Fibroblast of skin of left biceps (primary cell): ENCODE measurements at places on chromosomes 11 and 22.

GRCh38 chr22:28822930-28823551 lies 22.7 kb upstream of the XBP1 start:
- no peak for DNase-seq

DNA sequence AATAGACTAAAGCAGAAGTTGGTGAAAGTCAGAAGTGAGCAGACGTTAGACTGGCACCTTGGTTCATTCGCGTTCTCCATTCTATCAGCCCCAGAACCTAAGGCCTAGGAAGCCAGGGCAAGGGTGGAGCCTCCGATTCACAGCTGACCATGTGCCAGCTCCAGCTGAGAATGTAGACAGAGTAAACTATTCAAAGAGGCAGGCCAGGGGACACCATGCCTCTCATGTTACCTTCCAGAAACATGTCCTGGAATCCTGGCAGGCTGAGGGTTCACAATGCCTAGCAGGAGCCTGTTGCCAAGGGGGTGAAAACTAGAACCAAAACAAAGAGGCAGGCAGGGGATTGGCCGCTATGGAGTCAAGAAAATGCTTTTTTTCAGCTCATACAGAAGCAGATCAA lies 224.4 kb upstream of the POU2AF2 start:
- no peak for DNase-seq

DNA sequence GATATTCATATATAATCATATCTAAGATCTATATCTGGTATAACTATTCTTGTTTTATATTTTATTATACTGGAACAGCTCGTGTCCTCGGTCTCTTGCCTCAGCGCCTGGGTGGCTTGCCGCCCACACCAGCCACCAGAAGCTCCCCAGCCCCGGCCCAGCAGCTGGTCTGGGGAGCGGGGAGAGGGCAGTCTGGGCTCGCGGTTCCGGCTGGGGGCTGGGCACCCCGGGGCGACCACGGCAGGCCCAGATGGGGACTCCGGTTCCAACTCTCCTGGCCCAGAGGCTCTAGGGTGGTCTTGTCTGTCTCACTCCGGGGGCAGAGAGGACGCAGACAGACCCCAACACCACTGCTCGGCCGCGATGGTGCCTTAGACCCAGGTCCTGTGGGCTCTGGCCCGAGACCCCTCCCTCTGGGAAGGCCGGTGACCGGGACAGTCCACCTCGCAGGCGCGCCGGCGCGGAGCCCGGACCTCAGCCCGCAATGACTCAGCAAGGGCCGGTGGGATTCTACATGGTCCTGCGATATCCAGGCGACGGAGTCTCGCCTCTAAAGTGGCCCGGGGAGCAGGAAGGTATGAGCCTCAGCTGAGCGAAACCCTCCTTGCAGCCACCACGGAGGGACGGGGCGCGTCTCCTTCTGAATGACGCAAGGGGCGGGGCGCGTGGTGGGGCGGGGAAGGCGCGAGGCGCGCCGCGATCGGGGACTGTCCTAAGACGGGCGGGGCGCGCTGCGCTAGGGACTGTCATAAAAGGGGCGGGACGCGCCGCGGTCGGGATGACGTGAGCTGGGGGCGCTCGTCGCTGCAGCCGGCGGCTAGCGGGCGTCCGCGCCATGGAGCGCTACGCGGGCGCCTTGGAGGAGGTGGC lies at the start of gene DGCR6:
TSS of gene DGCR6 (plus strand) at position 781 of the 870 bp plus-strand sequence. CDS start at position 836, 55 bp downstream.
- DNase-seq: no peak

GRCh38 chr11:45933846-45934579 lies 11.6 kb downstream of the LARGE2 start:
- no peak for DNase-seq

DNA sequence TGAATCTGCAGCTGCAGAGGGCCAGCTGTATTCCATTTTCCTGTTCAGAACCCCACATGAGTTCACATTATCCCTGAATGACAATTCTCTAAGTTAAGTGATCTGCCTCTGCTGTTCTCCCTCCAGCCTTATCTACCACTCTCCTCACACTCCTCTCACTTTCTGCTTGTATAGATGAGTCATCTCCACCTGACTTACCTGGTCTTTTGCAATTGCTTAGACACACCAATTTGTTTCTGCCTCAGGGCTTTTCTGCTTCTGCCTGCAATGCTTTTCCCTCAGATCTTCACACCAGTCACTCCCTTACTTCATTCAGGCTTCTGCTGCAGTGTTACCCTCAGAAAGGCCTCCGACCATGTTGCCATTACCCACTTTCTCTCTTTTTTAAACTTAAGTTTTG lies 118.1 kb downstream of the ATM start:
- no peak for DNase-seq

DNA sequence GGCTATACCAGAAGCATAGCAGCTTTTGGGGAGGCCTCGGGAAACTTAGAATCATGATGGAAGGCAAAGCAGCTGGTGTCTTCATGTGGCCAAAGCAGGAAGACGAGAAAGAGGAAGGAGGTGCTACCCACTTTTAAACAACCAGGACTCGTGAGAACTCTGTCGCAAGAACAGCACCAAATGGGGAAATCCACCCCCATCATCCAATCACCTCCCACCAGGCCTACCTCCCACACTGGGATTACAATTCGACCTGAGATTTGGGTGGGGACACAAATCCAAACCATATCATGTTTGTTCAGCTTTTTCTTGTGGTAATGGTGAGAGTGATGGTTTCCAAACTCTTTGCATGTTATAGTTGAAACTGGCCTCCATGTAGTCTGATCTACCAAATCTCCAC lies 32.5 kb upstream of the OR10D3 start:
- DNase-seq: no peak

DNA sequence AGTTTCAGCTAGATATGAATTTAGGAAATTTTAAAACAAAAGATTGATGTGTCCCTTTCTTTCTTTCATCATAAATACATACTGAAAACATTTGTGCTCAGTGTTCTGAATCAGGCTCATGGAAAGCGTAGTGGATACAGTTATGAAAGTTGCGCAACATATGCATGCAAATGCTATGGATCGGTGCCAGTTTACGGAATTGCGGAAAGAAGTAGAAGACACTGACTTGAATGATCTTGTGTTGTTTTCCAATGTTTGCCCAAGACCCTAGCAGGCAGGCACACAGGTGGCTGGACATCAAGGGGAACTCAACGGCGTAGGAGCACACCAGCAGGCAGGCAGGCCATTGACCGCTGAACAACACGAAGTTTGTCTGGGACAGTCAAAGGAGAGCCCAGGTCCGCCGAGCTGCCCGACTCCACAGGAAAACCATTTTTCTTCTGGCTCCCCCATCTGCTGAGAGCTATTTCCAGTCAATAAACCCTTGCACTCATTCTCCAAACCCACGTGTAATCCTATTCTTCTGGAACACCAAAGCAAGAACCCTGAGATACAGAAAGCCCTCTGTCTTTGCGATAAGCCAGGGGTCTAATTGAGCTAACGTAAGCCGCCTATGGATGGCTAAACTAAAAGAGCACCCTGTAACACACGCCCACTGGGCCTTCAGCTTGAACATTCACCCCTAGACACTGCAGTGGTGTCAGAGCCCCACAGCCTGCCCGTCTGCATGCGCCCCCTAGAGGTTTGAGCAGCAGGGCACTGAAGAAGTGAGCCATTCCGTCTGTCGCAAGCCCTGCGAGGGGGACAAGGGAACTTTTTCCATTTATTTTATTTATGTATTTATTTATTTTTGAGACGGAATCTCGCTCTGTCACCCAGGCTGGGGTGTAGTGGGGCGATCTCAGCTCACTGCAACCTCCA lies 7.4 kb upstream of the BIRC3 start:
- DNase-seq: peak; percentile 50

DNA sequence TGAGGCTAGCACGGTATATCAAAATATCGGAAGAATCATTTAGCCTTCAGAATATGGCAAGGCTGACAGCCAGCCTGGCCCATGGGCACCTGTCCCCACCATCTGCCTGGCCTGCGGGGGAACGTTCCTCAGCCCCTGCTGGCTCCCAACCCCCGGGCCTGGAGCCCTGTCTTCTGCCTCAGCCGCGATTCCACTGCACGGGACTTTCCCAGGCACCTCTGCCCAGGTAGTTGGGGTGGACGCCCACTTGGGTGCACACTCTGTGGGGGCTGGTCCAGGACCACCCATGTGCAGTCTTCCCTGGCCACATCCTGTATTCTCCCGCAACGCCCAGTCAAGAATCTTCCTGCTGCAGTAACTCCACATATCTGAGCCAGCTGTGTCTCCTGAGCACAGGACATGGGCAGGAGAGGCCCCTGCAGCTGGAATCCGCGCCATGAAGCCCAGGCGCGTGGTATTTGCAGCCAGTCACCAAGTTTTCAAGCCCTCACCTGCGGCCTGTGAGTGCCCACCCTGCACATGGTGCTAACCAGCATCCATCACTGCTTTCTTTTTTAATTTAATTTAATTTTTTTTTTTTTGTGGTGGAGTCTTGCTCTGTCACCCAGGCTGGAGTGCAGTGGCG lies 77.9 kb downstream of the KCNQ1 start:
- no peak for DNase-seq

DNA sequence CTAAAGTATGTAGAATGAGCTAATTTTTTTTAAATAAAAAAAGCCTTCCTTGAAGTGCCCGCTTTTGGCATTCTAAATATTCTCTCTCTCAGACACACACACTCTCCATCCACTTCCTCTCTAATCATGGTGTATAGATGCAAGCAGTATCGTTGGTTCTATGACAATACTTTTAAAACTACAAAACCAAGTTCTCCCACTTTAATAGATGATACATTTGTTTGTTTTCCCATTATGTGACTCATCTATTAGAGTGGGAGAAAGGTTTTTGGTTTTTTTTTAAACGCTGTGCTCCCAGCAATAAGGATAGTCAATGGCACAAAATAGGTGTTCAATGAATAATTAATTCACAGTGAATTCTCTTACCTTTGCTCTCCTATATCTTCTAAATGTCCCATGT lies 44.6 kb downstream of the FZD4 start:
- DNase-seq: no peak
